NCI-H526 treated with DMSO at 0.1 percent for 48 hours (cell line): ENCODE measurements at places on chromosomes 6 and 20.

DNA sequence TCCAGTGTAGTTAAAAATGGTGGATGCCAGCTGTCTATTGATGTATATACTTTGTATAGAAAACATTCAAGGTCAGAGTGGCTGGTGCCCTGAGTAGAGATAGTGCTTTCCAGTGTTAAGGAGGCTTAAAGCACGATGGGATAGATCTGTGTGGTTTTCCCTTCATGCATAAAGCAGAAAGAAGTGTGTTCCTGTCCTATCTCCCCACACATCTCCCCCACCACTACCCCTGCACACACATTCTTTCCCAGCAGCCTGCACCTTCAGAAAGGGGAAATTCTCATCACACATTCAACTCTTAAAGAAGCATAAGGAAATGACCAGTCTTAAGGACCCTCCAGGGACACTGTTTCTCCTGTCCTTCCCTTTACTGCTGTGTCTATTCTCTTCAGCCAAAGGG lies 221.7 kb upstream of the TAB2 start:
- no peak for DNase-seq

DNA sequence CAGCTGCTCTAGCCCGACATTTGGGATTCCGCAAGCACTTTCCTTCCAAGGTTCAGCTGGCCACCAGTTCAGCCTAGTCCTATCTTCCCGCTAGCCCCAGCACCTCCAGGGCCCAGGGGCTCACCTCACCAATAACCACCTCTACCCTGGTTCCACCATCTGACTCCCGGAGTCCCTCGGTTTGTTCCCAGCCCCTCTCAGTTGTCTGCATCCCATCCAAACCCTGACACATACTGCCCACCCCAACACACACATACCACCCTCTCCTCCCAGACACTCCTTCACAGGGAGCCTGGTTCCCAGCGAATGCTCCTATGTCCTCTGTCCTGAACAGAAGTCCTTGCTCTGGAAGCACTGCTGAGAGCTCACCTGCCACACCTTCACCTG lies 418 bp downstream of the TNXB start:
- DNase-seq, result no peak

GRCh38 chr6:136033416-136033815 lies 181.9 kb downstream of the PDE7B start:
- no peak for DNase-seq

DNA sequence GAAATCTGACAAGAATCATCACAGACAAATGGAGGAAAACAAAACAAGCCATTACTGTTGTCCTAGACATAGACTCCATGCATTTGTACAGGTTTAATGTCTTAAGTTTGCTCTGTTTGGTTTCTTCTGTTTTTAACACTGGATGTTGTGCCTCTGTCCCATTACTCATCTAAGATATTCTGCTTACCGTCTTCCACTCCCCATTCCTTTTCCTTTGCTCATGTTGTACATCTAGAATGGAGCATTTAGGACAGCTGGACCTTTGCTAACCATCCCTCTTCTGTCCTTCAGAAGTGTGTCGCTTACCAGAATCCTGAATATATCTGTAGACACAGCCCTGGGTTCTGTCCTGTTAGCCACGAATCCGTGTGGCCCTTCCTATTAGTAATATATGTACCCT lies 35.2 kb downstream of the RAB22A start:
- DNase-seq, result no peak

- DNase-seq, result no peak
Measured at GRCh38 chr20:3980260-3981131, 34.9 kb downstream of the RNF24 start.

- peak; percentile 19 for DNase-seq
Measured at GRCh38 chr6:38501931-38502330, 137.8 kb downstream of the BTBD9 start.

DNA sequence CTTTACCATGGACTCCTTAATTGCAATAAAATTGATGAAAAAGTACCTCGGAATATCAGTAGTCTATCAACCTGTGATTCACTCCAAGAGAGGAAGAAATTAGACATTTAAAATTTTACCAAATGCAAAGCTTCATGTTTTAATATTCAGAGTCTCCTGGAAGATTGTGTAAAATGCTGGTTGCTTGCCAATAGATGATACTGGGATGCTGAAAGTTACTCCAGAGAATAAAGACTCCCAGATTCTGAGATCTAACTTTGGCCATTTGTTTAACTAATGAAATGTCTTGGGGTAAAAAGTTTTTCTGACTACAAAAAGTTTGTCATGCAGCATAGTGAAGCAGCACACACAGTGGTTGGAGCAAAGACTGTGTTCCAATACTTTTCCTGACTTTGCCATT lies 176.7 kb upstream of the RSPO3 start:
- no peak for DNase-seq

- DNase-seq, result no peak
Measured at GRCh38 chr6:140276719-140277118, 902.3 kb upstream of the CITED2 start.

DNA sequence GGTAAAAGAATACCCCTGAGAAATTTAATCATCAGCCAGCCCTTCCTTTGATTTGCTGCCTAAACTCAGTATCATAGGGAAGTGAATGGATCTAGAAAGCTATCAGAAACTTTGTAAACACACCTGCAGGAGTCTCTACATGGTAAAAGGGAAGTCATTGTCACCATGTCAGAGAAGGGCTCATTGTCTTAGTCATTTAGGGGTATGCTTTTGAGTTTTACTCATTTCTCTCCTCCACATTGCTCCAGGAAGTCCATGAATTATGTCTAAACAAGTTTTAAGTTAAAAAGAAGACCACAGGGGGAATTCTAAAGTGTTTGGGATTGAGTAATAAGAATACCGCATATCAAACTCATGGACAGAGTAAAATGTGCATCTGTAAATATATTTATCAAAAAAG lies 2.5 kb downstream of the SLC17A1 start:
- no peak for DNase-seq

DNA sequence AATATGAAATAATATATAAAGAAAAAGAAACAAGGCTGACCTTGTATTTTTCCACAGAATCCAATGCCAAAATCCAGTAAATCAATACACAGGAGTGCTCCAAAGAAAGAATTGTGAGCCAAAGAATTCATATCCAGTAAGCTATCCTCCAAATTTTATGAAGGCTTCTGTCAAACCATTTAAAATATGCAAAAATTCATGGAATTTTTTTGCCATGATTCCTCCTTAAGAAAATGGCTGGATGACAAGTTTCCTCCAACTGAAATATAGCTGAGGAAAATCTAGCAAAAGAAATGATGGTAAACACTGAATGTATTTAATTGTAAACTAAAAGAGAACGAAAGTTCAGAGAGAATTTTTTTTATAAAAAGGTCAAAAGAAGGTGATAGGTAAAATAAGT lies 290.3 kb downstream of the UBE3D start:
- no peak for DNase-seq
